T1000 (cell line): ENCODE measurements at places on chromosomes 6 and 20.
A peak's percentile ranks its signal among the peaks of the same experiment; 100 is the strongest.

GRCh38 chr20:19750907-19751636 is 7.0 kb upstream of the RIN2 start:
- DNase-seq, result no peak

GRCh38 chr6:45922728-45923351 is 92.8 kb downstream of the CLIC5 start:
- peak; percentile 51 for DNase-seq

DNA sequence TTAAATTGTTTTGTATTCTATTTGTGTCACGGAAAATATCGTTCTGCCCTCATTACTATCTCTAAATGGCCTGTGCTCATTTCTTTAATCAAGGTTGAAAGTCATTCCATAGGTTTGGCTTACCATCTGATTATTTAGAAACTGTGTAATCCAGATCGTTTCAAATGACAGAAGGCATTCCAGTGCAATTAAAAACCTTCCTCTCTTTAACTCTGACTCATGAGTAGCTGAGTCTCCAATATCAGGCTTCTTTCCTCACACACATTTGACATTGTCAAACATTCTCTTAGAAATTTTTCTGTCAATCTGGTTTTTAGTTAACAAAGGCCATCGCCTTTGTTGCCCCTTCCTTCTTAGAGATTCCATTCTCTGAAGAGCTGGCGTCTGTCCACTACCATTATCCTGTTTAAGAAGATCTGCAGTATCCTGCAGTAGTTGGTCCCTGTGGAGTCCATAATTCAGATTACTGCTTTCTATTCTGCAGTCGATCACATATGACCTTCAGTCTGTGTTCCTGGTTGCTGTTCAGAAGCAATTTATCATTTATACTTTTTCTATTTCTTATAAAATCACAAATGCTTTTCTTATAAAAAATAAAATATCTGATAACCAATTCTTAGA is 3.9 kb upstream of the TRDN start:
- no peak for DNase-seq

GRCh38 chr6:2870046-2870636 is 28.5 kb upstream of the SERPINB1 start:
- no peak for DNase-seq

DNA sequence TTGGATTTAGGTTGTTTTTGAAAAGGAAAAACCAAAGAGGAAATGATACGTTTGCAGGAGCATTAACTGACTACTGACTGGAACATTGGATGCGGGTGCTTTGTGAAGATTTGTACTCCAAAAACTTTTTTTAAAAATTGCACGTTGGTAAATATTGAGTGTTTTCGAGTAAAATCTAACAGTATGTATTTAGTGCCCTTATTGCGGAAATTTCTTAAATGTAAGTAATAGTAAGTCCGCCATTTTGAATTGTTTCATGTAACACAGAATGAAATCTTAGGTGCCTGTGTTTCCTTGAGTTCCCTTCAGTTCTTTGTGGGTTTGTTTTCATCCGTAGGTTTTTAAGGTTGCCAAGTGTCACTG is 15.2 kb upstream of the LIN28B start:
- DNase-seq, result no peak

GRCh38 chr6:65182681-65183080 is 524.3 kb downstream of the EYS start:
- DNase-seq, result no peak

DNA sequence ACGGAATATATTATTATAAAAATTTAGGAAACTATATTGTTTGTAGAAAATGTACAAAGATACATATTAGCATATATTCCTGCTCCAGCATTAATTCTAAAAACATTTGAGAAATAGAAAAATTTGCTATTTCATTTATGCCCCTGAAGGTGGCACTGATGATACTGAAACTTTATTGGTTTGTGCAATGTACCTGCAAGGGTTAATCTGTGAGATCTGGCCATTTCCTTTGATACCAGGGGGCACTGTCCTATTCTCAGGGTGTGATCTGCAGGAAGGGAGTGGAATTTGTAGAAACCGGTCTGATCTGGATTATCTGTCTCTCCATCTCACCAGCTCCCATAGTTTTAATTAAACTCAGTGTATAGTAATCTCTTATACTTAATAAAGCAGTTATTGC is 625.1 kb upstream of the IMPG1 start:
- DNase-seq, result no peak

GRCh38 chr20:31918466-31919105 is 33.3 kb downstream of the PDRG1 start:
- no peak for DNase-seq

- no peak for DNase-seq
Measured at GRCh38 chr6:95967594-95967993, 48.2 kb upstream of the FUT9 start.

GRCh38 chr6:50145125-50145524 is 95.4 kb upstream of the DEFB112 start:
- no peak for DNase-seq

GRCh38 chr20:43159994-43160393 is 29.7 kb downstream of the PTPRT start:
- DNase-seq, result no peak

- DNase-seq, result no peak
Measured at GRCh38 chr6:83467620-83468036, 36.8 kb upstream of the ME1 start.

- no peak for DNase-seq
Measured at GRCh38 chr6:50922579-50923525, 104.2 kb downstream of the TFAP2B start.

DNA sequence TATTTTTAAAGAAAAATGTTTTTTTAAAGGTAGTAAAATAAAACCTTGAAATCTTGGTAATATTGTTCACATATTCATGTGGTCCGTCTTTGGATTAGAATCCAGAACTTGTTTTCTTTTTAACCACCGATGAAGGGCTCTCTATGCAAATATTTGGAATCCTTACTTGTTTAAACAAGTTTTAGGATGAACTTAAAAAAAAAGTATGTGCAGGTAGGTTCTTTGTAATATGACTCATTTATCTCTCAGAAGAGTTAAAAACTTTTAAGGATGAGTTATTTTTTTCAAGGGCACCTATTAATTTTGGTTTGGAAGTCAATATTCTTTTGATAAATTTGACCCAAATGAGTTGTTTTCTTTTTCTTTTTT is 8.9 kb downstream of the DSP start:
- DNase-seq, result no peak

GRCh38 chr6:74096329-74096728 is 400.3 kb downstream of the CD109 start:
- DNase-seq, result no peak

- DNase-seq, result no peak
Measured at GRCh38 chr20:12371990-12372389, 454.3 kb downstream of the BTBD3 start.

DNA sequence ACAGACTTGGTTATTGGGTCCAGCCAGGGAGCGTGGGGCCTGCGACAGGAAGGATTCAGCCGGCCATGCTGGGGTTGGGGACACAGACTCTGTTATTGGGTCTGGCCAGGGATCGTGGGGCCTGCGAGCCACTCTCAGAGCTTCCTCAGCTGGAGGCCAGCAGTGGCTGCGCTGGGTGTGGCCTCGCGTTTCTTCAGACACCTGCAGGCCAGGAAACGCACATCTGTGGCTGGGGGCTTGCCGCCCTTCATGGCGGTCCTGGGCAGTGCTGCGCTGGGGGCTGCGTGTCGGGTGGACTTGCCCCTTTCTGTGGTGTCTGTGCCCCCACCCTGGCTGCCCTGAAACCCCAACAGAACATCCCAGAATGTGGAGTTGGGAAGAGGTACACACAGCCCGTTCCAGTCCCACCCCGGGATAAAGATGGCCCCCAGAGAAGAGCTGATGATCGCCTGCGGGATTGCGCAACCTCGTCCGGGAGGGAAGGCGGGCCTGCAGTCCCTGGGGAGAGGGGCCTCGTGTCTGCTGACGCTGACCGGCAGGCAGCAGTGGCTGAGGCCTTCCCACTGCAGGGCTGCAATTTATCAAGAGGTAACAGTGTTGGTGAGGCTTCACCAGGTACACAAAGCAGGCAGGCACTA is 16.9 kb upstream of the MTG2 start:
- no peak for DNase-seq

DNA sequence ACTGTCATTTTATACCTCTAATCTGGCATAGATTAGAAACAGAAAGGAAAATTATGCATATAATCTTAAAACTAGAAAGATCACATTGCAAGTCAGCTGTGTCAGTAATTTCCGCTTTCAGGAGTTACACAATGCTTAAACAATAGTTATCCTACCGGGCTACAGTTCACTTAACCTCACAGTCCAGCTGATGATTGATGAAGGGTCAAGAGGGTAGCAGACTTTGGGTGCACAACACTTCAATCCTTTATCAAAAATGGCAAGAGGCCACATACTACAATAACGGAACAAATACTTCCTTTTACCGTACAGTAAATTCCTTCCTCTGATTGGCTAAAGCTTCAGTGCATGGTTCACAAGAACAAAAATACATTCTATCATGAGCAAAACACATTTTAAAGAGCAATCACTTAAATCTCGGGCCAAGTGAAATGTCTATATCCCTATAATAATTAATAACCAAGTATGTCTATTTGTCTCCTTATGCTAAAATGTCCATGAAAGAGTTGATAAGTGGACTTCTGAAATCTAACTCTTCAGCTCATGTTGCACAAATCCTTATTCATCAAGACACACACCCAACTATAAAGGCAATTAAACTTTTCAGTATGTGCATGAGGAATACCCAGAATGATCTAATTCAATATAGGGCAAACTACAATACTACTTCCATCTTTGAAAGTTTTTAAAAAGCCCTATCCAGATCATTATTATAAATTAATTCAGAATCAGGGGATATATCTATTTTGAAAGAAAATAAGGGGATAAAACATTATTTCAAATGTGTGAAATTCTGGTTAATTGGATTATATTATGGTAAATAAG is 76.8 kb downstream of the HIVEP2 start:
- no peak for DNase-seq

DNA sequence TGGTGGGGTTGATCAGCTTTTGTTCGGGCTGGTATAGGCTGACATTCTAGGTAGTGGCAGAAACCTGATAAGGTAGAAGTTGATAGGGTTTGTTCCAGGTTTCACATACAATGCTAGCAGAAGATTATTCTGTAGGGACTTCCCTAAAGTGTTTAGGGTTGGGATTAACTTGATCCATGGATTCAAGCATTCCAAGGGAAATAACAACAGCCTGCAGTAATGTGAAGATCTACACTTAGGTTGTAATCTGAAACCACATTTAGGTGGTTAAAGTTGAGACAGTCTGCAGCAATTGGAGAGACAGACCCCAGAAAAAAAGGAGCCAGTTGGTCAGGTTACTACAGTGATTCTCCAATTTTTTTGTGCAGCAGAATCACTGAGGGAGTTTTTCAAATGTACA is 56.1 kb downstream of the GJA1 start:
- no peak for DNase-seq

- DNase-seq, result no peak
Measured at GRCh38 chr6:14784596-14785492, 461.0 kb upstream of the JARID2 start.

GRCh38 chr20:25672659-25673235 is 23.9 kb downstream of the ZNF337 start:
- DNase-seq, result no peak

- no peak for DNase-seq
Measured at GRCh38 chr6:30441171-30441570, 48.1 kb upstream of the HLA-E start.

- no peak for DNase-seq
Measured at GRCh38 chr6:154138793-154139192, 99.8 kb downstream of the OPRM1 start.

DNA sequence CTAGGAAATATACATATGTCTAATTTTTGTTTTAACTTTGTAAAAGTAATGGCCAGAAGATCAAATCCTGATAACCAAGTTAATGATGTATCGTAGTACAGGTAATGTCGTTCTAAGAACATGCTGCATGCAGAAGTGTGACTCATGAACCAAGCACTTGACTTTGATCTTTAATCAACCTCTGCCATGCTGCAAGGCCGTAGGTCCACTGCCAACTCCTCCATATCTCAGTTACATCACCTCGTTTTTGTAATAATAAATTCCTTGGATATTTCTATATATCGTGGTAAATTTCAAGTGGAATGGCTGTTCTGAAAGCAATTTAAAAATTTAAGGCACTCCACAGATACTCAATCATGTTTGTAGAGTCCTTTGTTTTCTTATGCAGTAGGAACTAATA is 771.7 kb downstream of the EPHA7 start:
- DNase-seq, result no peak

DNA sequence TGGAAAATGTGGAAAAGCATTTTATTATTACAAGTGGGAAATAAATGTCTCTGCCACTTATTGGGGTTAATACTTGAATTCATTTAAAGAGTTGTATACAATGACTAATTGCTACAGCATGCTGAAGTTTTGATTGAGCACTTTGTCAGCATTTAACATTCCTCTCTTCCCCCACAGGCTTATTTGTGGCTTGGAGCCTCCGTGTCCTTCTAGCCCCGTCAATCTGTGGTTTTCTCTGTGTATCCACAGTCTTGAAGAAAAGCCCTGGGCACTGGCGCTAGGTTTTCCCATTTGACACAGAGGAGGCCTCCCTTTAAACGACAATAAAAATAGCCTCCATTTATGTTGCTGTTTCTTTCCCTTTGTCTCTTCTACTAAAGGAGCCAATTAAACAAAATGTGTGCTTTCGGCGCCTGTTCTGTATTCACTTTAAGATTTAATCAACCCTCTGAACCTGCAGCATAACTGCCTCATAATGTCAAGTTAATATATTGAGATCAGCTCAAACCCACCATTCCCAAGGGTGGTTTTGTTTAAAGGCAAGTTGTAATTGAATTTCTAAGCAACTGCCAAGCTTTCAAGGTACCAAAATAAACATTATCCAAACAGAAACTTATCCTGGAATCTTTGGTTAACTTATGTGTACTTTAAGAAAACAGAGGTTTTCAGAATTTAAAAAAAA is 326.6 kb upstream of the RNF24 start:
- DNase-seq, result peak; percentile 49

DNA sequence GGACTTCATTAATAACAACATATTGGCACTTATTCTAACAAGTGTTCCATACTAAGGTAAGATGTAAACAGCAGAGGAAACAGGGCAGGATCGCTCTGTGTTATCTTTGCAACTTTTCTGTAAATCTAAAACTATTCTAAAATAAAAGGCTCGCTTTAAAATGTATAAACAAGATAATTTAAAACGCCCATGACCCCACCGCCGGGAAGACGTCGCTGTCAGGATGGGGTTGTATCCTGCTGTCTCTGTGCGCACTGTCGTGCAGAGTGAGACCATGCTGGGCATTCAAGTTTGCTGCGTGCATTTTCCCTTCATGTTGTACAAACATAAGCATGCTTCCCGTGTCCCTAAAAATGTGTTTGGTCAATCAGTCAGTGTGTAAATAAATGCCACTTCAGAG is 255.7 kb downstream of the CDH4 start:
- no peak for DNase-seq

- no peak for DNase-seq
Measured at GRCh38 chr6:150233843-150234269, 91.0 kb downstream of the PPP1R14C start.

- DNase-seq, result no peak
Measured at GRCh38 chr20:19969507-19970255, 47.5 kb upstream of the NAA20 start.
